ENCODE measurements at places on chromosomes 12 and 14.

DNA sequence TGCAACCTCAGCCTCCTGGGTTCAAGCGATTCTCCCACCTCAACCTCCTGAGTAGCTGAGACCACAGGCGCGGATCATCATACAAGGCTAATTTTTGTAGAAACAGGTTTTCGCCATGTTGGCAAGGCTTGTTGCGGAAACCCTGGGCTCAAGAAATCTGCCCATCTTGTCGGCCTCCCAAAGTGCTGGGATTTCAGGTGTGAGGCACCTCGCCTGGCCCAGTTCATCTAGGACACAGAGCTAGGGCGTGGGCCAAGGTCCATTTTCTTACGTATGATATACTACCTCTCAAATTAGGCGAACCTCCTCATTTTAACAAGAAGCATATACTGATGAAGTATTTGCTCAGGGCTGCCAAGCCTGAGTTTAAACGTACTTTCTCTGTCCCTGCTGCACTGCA is 2.1 kb downstream of the RPS29 start:
- DNase-seq = no peak

GRCh38 chr14:67620217-67620785 is 581 bp downstream of the ARG2 start:
- DNase-seq = peak; percentile 68

DNA sequence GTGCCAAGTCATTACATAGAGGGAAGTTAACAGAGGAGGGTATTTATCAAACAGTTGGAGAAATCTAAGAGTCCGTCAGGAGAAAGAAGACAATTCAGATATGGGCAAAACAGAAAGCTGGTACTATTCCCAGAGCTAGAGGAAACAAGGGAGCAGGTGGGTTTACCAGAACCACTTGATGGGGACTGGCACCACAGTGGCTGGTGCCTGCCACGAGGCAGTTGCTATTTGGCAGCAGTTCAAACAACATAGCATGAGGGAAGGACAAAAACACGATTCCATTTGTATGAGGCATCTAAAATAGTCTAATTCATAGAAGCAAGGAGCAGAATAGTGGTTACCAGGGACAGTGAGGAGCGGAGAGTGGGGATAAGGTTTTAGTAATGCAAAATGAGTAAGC is 24.6 kb upstream of the KLRD1 start:
- DNase-seq = no peak

- no peak for DNase-seq
These were observed 33.0 kb downstream of the CDKL1 start for GRCh38 chr14:50363714-50364111.

GRCh38 chr14:74712499-74713394 is at the start of the genes AREL1 and FCF1:
AREL1 (minus strand) TSS chr14:74713080; CDS start chr14:74685615, 27,465 bp downstream.
FCF1 (plus strand) TSS chr14:74713144; CDS start chr14:74713198, 54 bp downstream.
- DNase-seq = peak; percentile 94

DNA sequence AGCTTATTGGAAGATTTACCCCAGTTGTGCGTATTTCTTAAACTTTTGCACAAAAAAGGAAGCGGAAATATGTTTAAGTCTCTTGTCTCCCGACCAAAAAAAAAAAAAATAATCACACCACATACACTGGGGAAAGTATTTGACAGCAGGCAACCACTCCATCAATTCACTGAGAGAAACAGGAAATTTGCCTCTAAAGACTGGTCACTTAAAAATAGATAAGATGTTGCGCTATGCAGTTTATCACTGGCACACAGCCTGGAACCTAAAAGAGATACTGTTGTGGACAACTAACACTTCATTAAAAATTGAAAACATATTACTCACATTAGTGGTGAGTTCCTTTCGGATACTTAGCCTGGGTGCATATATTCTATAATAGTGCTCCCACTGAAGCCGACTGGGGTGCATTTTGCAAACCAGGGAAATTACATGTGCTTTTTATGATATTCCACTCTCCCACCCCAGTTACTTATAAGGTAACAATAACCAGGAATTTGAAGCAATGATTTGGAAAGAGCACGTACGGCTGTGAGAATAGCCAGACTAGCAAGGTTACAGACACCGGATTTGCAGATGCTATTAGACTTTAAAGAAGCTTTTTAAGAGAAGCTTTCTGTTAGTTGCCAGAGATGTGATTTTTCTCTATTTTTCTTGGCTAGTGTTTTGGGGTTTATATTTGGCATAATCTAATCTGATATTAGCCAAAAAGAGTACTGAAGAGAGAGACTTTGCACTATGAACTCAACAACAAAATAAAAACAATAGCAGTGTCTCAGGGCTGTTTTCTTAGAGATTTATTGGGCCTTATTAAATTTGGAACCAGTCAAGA is 311.5 kb downstream of the NOVA1 start:
- no peak for DNase-seq

DNA sequence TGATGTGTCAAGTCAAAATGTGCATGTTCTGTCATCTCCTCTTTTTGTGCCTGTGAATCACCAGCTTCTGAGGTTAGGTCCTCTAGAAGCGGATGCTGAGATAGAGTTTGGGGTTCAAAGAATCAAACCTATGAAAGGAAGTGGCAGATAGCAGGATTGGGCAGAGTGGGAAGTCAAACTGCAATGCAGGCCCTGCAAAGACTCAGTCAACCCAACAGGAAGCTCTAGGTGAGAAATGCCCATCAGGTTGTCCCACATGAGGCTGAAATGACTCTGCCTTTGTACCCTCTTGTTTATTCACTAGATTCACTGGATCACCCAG is 4.5 kb upstream of the MIA2 start:
- no peak for DNase-seq

GRCh38 chr14:61197416-61197815 is 83.7 kb downstream of the TMEM30B start:
- no peak for DNase-seq

- no peak for DNase-seq
These were observed 451.3 kb upstream of the USP15 start for GRCh38 chr12:61808856-61809255.

All from cerebellum (tissue), 4 donors.